Right atrium auricular region (tissue), 2 donors: ENCODE measurements at places on chromosomes 13 and 19.

DNA sequence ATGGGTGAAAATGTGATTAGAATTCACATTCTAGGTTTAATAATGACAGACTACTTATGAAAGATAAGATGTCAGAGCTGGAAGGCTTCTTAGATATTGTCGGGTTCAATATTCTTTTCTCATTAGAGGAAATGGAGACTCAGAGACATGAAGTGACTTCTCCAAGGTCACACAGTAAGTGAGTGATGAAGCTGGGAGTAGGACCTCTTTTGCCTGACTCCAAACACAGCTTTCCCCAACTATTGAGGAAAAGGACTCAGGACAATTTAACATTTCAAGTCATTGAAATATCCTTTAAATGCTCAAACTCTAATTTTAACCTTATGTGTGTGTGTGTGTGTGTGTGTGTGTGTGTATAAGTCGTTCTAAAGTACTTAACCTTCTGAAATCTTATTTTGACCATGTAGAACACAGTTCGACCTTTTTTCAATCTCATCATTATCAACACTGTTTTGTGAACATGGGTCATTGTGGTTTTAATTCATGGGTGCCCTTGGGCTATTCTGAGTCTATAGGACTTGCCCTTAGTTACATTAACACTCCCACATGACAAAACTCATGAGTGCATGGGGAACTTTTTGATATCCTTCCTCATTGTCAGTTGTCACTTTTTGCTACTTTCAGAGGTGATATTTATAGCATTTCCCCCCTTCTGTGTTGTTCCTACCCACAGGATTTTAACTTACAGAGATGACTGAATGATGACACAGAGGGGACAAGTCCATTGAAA, 53.0 kb downstream of the LRCH1 start:
- DNase-seq, result no peak

DNA sequence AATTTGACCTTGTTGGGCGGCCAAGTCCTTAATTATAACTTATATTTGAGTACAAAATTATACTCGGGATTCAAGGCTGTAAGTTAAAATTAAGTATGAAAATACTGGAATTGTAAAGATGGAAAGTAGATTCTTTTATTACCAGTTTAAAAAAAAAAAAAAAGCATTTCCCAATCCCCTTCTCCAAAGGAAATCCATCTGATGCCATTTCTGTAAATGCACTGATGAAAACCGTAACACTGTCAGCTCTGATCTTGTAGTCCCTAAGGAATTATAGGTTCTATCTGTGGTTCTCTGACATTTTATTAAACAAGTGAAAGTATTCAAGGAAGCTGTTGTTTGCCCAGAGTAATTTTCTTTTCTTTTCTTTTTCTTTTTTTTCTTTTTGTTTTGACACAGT, 41.6 kb upstream of the HNRNPA1L2 start:
- DNase-seq, result no peak

DNA sequence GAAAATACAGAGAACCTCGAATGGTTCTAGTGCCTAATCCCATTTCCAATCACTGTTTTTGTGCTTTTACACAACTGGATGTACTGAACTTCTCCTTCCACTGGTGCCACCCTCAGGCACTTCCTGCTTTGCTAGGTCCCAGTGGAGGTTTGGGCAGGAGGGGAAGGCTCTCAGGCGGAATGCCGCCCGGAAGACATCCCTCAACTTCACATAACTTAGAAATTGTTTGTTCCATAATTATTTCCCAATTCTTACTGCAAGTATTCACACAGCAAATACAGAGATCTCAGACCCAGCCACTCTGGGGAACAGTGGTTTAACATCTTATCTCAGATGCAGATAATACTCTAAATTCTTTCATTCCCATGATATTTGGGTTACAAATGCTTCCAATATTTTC, 195.7 kb upstream of the IPO5 start:
- peak; percentile 64 for DNase-seq

DNA sequence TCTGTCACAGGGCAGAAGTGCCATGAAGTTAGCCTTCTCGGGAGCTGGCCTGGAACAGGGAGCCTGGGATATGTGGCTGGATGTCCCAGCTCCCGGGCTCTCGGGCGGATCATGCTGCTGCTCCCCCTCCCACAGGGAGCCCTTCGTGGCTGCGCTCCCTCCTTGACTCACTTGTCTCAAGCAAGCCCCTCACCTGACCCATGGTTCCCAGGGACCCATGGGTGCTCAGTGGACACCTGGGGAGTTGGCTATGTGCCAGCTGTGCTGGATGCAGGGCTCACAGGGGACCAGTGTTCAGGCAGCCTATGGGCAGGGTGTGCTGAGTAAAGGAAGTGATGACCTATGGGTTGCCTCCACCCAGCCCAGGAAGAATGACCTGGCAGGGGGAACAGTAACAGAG, 213.1 kb upstream of the SGCG start:
- DNase-seq, result no peak

DNA sequence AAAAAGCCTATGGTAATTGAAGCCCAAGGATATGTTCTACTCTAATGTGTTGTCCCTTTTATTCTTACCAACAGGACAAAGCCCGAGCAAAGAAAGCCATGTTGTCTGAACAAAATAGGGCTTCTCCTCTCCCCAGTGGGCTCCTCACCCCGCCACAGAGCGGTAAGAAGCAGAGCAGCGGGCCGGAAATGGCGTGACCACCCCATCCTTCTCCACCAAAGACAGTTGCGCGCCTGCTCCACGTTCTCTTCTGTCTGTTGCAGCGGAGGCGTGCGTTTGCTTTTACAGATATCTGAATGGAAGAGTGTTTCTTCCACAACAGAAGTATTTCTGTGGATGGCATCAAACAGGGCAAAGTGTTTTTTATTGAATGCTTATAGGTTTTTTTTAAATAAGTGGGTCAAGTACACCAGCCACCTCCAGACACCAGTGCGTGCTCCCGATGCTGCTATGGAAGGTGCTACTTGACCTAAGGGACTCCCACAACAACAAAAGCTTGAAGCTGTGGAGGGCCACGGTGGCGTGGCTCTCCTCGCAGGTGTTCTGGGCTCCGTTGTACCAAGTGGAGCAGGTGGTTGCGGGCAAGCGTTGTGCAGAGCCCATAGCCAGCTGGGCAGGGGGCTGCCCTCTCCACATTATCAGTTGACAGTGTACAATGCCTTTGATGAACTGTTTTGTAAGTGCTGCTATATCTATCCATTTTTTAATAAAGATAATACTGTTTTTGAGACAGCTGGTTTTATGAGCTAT, 12.0 kb downstream of the CCNE1 start:
- DNase-seq, result no peak

- DNase-seq, result no peak
Observed at GRCh38 chr13:43328907-43329306, 305.5 kb downstream of the DNAJC15 start.

- no peak for DNase-seq
Observed at GRCh38 chr13:30806784-30807183, 71.4 kb downstream of the ALOX5AP start.

GRCh38 chr13:30776661-30777060, 41.3 kb downstream of the ALOX5AP start:
- no peak for DNase-seq

DNA sequence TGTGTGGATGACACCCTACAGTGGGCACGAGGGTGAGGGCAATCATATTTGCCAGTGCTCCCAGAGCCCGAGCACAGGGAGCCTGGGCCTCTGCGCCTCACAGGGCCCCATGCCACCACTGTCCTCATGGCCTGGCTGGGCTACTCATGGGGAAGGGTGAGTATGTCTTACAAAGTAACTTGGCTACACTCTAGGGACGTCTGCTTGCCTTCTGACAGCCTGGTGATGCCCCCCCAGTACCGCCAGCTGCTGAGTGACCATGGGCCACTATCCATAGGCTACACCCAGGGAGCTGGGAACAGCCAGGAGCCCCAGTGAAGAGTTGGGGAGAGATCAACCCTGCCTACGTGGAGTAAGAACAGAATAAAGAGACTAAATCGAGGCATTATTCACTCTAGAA, 78.8 kb downstream of the SERP2 start:
- DNase-seq, result no peak

DNA sequence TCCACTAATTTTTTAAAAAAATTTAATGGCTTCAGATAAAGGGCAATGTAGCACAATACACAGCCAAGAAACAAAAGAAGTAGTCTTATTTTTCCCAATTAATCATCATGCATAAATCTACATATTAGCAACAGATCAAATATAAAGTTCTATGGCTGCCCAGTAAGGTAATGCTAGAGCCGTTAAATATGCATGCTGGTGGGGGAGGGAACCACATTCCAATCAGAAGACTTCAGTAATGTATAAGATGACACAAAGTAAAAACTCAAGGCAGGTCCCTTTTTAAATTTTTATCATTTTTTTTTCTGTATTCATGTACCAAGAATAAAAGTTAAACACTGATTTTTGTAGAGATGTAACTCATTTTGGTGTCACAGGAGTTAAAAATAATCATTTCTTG, 62.0 kb downstream of the MPHOSPH8 start:
- no peak for DNase-seq

DNA sequence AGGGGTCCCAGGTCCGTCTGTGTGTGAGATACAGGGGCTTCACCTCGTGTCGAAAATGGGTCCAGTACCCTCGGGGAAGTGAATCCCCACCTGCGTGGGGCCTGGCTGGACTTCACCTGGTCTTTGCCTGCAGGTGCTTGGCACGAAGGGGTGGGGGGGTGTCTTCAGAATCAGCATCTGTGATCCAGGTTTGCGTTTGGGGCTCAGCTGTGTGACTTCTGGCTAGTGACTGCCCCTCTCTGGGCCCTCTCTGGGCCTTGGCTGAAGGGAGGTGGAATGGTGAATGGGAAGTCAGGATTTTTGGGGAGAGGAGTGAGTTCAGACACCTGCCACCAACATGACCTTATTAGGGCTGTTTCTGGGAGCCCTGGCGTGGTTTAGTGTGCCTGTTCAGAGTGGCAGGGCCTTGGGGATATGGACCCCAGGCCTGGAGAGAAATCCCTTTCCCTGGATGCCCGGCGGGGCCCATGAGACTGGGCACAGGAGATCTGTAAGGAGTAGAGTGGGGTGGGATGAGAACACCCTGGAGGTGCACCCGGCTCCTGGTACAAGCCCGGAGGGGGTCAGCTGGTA, 2.7 kb downstream of the CELF5 start:
- no peak for DNase-seq

DNA sequence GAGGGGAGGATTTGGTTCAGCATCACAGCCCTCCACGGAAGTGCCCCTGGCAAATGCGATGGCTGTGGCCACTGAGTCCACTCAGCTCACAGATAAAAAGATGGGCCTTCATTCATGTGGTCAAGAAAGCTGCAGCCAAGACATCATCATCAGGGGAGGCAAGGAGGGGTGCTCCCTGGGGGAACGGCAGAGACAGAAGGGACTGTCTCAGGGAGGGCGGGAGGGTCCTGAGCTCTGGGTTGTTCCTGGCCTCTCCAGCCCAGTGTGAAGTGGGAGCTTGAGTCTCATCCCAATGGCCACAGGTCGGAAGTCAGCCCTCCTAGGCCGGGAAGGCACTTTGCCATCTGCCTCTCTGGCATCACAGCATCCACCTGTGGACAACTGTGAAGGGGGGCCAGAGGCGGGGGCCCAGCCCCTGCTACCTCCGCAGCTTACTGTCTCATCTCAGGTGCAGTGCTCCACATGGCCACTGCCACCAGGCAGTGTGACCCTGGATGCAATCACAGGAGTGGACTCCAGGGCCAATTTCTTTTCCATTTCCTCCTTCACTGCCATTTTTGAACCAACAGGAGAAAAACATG, 137.8 kb upstream of the SOX1 start:
- DNase-seq, result no peak

GRCh38 chr13:44523146-44524015, 52.7 kb downstream of the TSC22D1 start:
- DNase-seq, result no peak

DNA sequence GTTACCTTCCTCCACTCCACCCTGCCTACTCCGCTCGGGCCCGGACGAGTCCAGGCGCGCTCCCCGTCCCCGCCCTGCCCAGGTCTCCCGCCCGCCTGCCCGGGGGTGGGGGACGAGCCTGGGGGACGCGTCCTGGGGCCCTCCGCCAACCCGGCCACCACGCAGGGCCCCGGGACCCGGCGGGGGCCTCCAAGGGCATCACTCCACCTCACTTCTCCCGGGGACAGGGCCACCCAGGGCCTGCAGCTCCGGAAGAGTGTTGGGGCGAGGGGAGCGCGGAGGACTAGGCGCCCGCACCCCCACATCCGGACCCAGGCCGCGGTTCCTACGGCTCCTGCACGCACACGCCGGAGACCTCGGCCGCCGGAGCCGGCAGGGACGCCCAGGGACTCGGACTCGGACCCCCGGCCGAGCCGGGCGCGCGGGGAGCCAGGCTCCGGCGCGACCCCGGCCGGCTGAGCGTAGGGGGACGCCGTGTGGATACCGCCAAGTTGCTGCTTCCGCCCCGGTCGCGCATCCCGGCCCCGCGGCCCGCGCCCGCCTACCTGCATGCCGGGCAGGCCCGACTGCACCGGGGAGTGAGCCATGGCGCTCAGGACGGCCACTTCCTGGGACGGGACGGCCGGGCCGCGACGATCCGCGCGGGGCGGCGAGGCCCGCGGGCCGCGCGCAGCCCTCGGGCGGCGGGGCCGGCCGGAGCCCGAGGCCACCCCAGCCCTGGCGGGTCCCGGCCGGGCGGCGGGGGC, 534 bp downstream of the STK24 start:
- no peak for DNase-seq

GRCh38 chr13:86298725-86299124, 499.5 kb upstream of the SLITRK6 start:
- no peak for DNase-seq

DNA sequence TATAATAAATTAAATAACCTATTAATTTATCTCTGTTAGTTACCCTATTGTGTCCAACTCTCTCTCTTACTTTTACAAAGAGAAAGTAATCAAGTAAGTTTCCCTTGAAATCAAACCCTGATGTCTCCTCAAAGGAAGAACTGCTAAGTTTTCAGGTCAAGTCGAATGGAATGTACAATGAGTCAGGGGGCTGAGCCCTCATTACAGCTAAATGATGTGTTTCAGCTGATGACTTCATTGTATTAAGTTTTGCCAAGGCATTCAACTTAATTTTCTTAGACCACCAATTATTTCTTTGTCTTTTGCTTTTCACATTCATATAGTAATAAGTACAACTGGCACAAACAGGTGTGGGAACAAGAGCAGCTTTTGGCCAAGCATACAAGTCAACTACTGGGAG, 54.7 kb upstream of the DCT start:
- no peak for DNase-seq

DNA sequence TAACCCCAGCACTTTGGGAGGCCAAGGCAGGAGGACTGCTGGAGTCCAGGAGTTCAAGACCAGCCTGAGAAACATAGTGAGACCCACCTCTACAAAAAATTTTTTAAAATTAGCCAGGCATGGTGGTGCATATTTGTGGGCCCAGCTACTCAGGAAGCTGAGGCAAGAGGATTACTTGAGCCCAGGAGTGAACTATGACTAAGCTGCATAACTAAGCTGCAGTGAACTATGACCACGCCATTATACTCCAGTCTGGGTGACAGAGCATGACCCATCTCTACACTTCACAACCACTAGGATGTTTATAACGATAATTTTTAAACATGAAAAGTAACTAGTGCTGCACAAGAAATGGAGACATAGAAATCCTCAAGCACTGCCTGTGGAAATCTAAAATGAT, 352.7 kb upstream of the SGCG start:
- no peak for DNase-seq
